ENCODE measurements at places on chromosomes 16 and 17. TPM values are rescaled to one million over a fixed set of nuclear protein-coding genes. Genes with fewer than 3 reads are reported as not detected.

Gene CDK3
- 20.9 TPM for polyA plus RNA-seq

Gene KRT23
- polyA plus RNA-seq, result 0.57 TPM

Gene SLFN14
- polyA plus RNA-seq, result 0.08 TPM

Gene CD7
- 0.24 TPM for polyA plus RNA-seq

Gene PRAC2
- polyA plus RNA-seq, result not detected

Gene C17orf113
- 6.4 TPM for polyA plus RNA-seq

Gene IGFBP4
- polyA plus RNA-seq, result 380 TPM

Gene PIMREG
- polyA plus RNA-seq, result 31.3 TPM

Gene CFAP119
- 7.8 TPM for polyA plus RNA-seq

Gene CLEC3A
- 0.18 TPM for polyA plus RNA-seq

DNA sequence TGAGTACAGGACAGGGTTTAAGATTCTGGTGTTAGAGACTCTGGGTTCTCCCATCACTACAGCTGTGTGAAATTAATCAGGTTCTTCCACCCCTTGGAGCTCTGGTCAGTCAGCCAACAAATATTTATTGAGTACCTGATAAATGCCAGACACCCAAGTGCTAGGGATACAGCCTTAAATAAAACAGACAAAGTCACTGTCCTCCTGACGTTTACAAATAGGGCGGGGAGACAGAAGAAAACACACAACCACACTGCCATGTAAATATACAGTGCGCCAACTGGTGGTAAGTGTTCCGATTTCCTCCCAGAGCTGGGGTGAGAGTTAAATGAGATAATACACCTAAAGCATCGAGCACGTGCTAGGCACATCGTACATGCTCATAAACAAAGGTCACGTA, 121.0 kb downstream of the COPRS start:
- DNase-seq, result no peak

- DNase-seq, result no peak
Measured at GRCh38 chr16:11313493-11314308, 31.6 kb upstream of the RMI2 start.

GRCh38 chr17:21676281-21677111, 15.8 kb upstream of the KCNJ18 start:
- DNase-seq, result no peak

DNA sequence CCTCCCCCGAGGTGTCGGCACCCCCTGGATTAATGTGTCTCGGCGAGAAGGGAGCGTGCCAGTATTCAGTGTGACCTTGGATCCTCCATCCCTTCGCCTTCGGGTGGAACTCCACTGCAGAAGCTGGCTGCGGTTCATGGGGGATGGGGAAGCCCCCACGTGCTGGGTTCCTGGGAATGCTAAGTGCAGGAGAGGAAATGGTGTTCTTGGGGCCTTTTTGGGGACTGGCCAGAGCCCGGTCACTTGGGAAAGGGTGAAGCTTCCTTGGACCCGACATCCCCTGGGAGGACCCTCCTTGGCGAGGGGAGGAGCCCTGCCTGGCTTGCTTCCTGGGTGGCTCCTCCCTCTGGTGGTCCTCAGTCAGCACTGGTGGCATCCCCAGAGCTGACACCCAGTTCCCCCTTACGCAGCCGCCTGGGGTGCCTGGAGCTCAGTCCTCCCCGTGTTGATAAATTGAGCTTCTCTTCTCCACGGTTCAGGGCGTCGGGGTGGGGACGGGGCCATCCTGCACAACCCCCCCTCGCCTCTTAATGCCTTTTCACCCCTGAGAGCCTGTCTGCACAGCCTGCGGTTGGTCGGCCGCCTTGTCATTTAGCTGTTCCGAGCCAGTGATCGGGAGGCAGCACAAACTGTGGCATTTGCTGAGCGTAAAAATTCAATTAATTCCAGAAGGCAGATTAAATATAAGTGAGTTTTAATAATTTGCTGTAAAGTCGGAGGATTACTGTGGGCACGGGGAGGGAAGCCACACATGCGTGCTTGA, 30.7 kb upstream of the GSE1 start:
- no peak for DNase-seq

DNA sequence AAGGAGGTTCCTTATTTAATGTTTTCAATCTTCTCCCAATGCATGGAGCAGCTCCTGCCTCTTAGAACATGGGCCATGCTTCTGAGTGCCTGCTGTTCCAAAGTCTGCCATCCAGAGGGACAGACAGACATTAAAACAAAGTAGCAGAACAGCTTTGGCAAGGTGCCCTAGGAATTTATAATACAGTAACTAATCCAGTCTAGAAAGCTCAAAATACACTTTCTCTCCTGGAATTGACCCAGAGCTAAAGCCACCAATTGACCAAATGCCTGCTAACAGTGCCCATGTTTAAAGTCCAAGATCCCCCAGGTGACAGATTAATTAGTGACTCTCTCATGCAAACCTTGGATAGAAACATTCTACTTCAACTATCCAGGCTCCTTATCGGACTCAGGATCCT, 11.1 kb upstream of the CHRNE start:
- DNase-seq, result no peak

- DNase-seq, result no peak
Measured at GRCh38 chr16:46568472-46569230, 52.5 kb downstream of the SHCBP1 start.

- no peak for DNase-seq
Measured at GRCh38 chr17:40562838-40563219, 2.4 kb downstream of the CCR7 start.

GRCh38 chr17:79864617-79865250, 25.5 kb upstream of the CBX4 start:
- DNase-seq, result no peak

DNA sequence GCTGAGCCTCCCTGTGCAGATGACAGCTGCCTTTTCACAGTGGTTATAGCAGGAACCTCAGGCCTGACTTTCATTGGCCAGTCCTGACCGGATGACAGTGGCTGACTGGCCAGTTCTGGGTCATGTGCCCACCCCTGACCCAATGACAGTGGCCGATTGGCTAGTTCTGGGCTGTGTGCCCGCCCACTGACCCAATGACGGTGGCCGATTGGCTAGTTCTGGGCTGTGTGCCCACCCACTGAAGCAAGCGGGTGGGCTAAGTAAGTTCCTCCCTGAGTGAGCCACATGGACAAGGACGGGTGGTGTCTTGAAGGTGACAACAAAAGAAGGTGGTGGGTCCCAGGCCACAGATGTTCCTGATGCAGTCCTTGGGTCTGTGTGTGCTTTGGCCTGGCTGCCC, 9.5 kb downstream of the DEF8 start:
- no peak for DNase-seq

DNA sequence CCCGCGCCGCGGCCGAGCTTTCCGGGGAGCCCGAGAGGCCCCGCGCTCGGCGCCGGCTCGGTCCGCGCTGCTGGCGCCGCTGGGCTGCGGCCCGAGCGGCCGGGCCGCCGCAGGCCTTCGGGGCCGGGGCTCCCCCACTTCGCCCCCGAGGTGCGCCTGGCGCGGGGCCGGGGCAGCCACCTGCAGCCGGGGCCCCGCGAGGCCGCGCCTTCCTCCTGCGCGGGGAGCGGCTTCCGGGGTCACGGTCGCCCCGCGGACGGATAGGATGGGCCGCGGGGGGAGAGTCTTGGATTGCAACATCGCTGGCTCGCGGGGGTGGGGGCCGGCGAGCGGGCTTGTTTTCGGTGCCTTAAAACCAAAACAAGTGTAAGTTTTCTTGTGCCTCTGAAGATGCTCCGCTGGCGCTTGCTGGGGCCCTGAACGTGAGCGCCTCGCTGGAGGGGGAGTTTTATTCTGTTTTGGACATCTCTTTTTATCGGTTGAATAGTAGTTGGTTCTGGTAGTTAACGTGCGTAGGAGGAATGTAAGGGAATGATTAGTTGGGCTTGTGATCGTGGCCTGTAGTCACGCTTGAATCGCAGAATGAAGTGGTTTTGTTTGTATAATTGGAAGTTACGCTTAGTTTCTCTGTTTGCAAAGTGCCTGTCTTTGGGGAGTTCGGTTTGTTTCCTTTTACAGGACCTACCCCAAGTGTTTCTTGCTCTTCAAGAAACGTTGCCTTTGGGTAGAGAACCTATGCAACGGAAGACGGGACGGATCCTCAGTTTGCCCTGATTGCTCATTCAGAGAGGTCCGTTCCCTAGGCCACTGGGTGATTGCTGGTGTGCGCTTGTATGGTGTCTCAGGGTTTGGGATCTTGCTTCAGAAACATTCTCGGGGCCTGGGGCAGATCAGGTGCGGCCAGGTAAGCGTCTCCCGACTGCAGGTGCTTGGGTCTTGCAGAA, 724 bp downstream of the UBE2I start:
- no peak for DNase-seq

- no peak for DNase-seq
Measured at GRCh38 chr17:69710926-69711325, 296.4 kb downstream of the MAP2K6 start.

DNA sequence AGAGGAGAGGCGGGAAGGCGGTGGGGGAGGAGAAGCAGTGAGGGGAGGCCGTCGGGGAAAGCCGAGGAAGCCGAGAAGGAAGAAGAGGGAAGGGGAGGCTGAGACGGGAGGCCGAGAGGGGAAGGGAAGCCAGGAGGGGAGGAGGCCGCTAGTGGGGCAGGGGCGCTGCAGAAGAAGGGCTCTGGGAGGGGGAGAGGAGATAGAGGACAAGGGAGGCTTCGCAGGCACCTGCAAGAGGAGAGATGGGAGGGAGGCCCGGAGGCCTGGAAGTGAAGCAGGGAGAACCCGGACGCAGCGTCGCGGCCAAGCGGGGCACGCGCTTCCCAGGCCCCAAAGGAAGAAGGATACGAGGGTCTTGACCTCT, 2.3 kb downstream of the C17orf58 start:
- DNase-seq, result no peak

GRCh38 chr17:79295307-79295706, 220.7 kb downstream of the ENGASE start:
- DNase-seq, result no peak

GRCh38 chr17:67359960-67360791, 6.2 kb downstream of the PSMD12 start:
- DNase-seq, result no peak

DNA sequence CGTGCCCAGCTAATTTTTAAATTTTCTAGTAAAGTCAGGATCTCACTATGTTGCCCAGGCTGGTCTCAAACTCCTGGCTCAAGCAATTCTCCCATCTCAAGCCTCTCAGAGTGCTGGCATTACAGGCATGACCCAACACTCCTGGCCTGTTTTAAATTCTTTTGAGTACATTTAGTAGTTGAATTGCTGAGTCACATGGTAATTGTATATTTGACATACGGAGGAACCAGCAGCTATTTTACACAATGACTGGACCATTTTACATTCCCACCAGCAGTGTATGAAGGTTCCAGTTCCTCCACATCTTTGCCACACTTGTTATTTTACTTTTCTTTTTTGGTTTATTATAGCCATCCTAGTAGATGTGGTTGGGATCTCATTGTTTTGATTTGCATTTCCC, 43.6 kb downstream of the RHOT1 start:
- DNase-seq, result no peak
